H1 (cell line): ENCODE measurements at places on chromosomes 5 and 9.

DNA sequence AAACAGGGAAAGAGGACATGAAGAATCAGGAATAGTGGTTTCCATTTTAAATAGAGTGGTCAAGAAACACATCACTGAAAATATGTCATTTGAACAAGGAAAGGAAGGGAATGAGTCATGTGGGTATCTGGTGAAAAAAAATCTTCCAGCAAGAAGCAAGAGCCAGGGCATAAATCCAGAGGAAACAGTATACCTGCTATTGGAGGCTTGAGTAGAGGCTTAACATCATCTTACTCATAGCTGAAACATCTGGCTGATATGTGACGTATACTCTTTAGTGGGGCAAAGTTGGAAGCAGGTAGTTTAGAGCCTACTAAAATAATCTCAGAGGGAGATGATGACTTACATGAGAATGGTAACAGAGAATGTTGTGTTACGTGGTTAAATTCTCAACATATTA lies 517.2 kb downstream of the CAAP1 start:
- no peak for DNase-seq

DNA sequence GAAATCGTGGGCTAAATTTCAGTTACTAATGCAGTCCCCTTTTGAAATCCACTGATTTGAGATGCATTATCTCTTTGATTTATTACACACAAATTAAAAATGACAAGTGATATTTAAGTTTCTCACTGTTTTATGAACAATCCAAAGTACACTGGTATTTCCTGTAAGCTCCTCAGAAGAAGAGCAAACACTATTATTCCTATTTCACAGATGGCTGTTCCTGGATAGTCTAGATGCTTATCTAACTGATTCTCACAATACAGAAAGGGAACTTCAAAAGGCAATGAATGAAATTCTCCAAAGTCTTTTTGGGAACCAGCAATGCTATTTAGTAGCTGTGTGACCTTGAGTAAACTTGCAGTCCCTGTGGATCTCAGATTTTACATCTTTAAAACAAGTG lies 404.7 kb upstream of the DAB2 start:
- no peak for DNase-seq

GRCh38 chr5:53326424-53327153 lies 153.8 kb upstream of the FST start:
- DNase-seq = no peak

DNA sequence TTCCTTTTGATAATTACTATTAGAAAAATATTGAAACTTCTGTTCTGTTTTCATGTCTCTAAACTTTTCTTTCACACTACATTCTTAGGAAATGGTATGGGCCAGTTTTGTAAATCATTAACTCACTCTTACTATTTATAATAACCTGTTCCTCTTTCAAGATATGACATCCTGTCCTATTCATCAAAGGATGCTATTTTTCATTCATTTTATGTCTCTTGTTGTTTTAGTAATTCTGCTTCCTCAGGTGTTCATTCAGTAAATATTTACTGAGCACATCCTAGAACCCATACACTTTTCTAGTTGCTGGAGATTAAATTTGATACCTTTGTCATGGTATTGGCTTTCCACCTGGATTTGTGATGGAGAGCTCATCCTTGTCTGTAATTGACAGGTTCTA lies 58.0 kb downstream of the GDA start:
- DNase-seq = no peak

DNA sequence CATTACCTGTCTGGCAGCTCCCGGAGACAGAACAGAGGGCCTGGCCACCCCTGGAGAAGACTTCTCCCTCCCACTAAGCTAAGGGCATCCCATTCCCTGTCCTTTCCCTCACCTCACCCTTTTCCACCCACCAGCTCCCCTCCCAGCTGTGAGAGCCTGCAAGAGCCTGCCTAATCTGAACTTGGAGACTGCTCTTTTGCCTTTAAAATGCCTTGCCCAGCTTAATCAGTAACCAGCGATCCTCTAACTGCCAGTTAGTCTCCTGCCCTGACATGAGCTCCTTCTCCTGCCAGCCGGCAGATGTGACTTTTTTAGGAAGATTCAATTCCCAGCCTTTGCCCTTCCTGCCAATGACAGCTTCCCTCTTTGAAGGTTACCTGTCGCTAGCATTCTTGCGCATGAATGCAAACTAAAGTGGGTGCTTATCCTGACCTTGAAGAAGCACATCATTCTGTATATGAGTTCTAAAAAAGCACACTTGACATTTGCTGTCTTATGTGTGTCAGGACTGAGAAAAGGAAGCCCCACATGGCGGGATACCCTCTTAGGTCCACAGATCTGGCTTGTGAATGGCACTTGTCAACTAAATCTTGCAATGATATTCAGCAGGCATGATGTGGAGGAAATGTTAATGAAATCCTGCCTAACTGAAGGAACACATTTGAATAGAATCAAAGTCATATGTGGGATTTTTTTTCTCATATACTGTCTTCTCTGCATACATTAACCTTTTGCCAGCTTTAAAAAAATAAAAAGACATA lies 411.2 kb upstream of the SLC30A5 start:
- no peak for DNase-seq

GRCh38 chr5:18967637-18968036 lies 1020.4 kb downstream of the CDH18 start:
- no peak for DNase-seq

- no peak for DNase-seq
Observed at GRCh38 chr9:2466703-2467102, 154.9 kb upstream of the VLDLR start.
